ENCODE measurements at places on chromosomes 16 and 17. TPM values are rescaled to one million over a fixed set of nuclear protein-coding genes. Genes with fewer than 3 reads are reported as not detected.

GRCh38 chr17:57669671-57670529 is 75.2 kb downstream of the CCDC182 start:
- no peak for DNase-seq

SLC38A8 gene
- total RNA-seq = 3.1 TPM

KSR1 gene
- 9.5 TPM for total RNA-seq

DNA sequence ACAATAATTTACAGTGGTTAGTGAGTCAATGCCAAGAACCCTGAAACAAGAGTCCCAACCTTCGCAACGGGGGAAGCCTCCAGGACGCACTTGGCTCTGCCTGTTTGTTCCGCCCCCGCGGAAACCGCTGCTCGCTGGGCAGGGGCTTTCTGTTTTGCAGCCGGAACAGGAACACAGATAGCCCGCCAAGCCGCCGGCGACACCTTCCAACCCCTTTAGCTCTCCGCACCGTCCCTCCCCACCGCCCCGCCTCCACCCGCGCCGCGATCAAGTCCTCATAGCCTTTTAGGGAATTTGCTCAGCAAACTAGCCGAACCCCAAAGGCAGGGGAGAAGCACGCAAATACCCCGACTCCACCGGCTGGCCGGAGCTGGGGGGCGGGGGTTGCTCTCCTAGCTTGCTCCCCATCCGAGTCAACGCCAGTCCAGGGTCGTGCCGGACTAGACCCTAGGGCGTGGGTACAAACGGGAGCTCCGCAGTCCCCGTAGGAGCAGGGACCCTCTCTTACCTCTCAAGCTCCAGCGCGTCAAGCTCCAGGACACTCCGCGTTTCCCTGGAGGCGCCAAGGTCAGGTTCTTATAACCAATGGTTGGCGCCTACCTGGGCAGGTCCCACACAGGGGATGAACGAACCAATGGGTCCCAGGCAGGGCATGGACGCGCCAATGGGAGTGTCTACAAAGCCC is at the start of gene SLFN13:
Gene SLFN13 (minus strand): TSS at position 553 of the 685 bp plus-strand sequence. CDS start 3,086 bp downstream, outside the sequence.
- DNase-seq = peak; percentile 92

- peak; percentile 26 for DNase-seq
Measured at GRCh38 chr16:70402916-70403659, 35.8 kb downstream of the ST3GAL2 start.

DNA sequence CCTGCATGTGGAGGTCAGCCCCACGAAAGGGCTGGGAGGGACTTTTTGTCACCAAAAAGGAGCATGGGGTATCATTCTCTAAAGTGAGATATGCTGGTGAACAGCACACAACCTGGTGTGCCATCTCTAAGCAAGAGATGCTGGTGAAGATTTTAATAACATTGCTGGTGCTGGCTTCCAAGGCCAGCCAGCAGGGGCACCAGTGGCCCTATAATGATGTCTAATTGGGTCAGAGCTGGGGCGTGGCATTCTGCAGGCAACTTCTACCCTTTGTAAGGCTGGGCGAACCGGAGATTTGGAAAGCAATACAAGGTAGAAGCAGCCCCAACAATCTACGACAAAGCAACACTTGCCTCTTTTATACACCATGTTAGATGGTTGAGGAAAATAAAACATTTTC is 16.8 kb downstream of the SDR42E1 start:
- no peak for DNase-seq

DNA sequence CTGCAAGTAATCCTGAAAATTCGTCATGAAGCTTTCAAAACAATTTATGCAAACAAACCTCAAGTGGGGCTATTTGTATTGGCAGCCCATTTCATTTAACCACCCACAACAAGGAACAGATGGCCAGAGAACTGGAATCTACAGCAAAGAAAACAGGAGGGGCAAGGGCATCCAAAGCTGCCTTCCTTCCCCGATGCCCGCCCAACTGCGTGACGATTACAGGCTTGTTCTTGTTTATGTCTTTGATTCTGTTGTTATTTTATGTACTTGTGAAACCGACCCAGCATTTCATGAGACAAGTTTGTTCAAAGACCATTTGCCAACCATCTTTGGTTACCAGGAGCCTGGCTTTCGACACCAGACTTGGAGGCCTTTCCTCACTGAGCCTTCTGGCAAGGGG is 59.1 kb upstream of the IRX6 start:
- no peak for DNase-seq

DNA sequence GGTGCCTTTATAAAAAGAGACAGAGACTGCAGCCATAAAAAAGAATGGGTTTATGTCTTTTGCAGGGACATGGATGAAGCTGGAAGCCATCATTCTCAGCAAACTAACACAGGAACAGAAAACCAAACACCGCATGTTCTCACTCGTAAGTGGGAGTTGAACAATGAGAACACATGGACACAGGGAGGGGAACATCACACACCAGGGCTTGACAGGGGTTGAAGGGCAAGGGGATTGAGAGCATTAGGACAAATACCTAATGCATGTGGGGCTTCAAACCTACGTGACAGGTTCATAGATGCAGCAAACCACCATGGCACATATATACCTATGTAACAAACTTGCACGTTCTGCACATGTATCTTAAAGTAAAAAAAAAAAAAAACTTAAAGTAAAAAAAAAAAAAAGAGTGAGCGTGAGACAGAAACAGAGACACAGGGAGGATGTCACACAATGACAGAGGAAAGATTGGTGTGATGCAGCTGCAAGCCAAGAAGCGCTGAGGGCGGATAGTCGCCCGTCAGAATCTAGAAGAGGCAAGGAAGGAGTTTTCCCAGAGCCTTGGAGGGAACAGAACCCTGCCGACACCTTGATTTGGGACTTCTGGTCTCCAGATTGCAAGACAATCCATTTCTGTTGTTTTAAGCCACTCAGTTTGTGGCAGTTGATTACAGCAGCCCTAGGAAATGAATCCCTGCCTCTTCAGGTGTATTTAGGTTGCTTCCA is 27.4 kb upstream of the TNS4 start:
- no peak for DNase-seq

GRCh38 chr17:79573196-79573896 is 37.5 kb downstream of the RBFOX3 start:
- no peak for DNase-seq

FKBP10 gene
- total RNA-seq = 11.7 TPM

GOSR2 gene
- total RNA-seq = 35.2 TPM
